ENCODE measurements at places on chromosomes 13 and 19.

- no peak for DNase-seq
Observed at GRCh38 chr13:80862456-80862855, 521.5 kb upstream of the SPRY2 start.

GRCh38 chr13:23365652-23366051 lies 67.8 kb downstream of the SACS start:
- no peak for DNase-seq

- no peak for DNase-seq
Observed at GRCh38 chr19:335486-336066, 9.0 kb downstream of the MIER2 start.

GRCh38 chr13:41858780-41859179 lies 102.1 kb downstream of the VWA8 start:
- DNase-seq: no peak

DNA sequence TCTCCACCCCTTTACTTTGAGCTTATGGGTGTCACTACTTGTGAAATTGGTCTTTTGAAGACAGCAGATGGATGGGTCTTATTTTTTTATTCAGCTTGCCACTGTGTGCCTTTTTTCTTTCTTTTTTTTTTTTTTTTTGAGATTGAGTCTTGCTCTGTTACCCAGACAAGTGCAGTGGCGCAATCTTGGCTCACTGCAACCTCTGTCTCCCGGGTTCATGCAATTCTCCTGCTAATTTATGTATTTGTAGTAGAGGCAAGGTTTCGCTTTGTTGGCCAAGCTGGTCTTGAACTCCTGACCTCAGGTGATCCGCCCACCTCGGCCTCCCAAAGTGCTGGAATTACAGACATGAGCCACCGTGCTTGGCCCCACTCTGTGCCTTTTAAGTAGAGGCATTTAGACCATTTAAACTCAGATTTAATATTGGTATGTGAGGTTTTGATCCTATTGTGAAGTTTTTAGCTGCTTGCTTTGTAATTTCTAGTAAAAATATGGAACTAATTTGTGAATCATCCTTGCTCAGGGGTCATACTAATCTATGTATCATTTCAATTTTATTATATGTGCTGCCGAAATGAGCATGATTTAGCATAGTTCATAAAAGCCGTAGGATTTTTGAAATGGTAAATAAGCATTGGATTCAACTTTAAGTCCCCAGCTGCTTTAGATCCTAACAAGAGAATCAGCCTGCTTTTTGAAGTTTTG lies 584.5 kb downstream of the SLITRK1 start:
- peak; percentile 41 for DNase-seq

- DNase-seq: no peak
Observed at GRCh38 chr13:71399631-71400215, 467.3 kb downstream of the DACH1 start.

GRCh38 chr19:39342647-39343305 lies 555 bp downstream of the SAMD4B start:
- DNase-seq: no peak

GRCh38 chr13:110250258-110250891 lies 56.6 kb downstream of the COL4A1 start:
- no peak for DNase-seq

GRCh38 chr13:91100944-91101343 lies 246.5 kb upstream of the MIR17HG start:
- DNase-seq: no peak

- DNase-seq: no peak
Observed at GRCh38 chr13:31043957-31044356, 111.5 kb downstream of the TEX26 start.

DNA sequence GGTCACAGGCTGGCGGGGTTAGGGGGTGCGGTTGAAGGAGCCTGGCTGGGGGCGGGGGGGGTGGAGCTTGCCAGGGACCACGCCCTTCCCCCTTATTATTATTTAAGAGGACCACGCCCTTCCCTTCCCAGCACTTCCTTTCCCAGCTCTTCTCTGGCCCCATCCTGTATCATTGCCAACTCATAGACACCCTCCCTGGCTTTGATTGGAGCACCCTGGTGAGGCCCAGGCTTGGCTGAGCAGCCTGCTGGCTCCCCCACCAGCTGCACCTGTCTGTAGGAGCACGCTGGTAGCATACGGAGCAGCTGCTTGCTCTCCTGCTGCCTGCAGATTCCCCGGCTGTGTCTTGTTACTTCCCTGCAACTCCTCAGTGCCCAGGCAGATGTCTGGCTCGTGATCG lies 62.5 kb upstream of the PDX1 start:
- DNase-seq: no peak

- DNase-seq: no peak
Observed at GRCh38 chr13:101612735-101613134, 160.3 kb downstream of the ITGBL1 start.

- DNase-seq: no peak
Observed at GRCh38 chr13:50794226-50794625, 49.3 kb downstream of the DLEU7 start.

DNA sequence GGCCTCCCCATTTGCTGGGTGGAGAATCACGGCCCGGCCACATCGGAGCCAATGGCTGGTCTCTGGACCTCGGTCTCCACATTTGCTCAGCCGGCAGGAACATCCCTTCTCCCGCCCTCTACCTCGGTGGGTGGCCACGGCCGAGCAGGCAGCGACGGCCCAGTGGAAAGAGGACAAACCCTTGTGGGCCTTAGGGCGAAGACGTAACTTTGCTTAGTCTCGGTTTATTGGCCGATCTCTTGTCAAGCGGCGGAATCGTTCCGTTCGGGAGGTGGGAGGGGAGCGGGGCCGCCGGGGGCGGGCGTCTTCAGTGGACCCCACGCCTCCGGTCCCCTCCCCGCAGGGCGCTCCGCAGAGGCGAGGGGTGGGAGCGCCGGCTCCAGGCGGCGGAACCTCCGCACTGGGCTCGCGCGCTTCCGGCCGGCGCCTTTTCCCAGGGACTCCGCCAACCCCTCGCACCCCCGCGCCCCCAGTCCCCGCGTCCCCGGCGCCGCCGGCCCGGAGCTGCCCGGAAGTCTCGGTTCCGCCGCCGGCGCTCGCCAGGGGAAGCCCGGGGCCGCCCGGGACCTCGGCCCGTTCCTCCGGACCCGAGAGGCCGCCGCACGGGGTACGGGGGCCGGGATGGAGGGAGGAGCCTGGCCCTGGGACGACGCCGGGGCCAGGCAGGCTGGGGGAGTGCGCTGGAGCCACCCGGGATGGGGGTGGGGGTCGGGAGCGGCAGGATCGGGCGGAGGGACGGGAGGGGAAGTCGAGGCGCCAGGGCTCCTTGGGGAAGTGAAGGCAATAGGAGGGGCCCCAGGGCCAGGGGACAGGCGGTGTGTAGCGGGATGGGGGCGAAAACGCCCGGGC lies at the start of gene ZNF580:
TSS of gene ZNF580 (plus strand) at position 426 of the 849 bp plus-strand sequence. CDS start 1,507 bp downstream, outside the sequence.
- DNase-seq: no peak

GRCh38 chr13:25920931-25921330 lies 130.9 kb downstream of the SHISA2 start:
- no peak for DNase-seq

DNA sequence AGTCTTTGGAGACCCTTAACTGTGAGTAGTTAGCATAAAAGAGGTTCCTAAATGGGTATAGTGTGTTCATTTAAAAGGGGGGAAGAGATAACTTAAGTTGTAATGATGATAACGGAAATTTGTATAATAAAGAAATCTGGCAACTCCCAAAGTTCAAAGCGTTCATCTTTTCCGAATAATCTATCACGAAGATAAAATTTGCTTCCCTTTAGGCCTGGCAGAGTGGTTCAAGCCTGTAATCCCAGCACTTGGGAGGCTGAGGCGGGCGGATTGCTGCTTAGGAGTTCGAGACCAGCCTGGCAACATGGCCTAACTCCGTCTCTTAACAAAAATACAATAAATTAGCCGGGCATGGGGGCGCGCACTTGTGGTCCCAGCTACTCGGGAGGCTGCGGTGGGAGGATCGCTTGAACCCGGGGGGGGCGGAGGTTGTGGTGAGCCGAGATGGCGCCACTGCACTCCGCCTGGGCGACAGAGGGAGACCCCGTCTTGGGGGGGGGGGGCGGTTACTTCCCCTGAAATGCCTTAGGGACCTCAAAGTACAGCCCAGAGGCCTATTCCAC lies 934 bp downstream of the N4BP2L2 start:
- DNase-seq: no peak

DNA sequence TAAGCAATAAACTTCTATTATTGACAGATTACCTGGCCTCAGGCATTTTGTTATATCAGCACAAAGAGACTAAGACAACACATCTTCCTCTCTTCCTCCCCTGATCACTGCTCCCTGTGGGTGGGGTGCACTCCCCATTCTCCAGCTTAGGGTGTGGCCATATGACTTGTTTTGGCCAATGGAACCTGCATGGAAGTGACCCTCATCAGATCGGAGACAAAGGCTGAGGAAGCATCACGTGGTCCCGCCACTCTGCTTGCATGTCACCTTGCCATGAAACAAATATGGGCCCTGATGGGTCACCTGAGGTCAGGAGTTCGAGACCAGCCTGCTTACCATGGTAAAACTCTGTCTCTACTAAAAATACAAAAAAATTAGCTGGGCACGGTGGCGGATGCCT lies 13.7 kb upstream of the CCL25 start:
- DNase-seq: no peak

- DNase-seq: no peak
Observed at GRCh38 chr13:66273011-66273410, 957.1 kb downstream of the PCDH9 start.

DNA sequence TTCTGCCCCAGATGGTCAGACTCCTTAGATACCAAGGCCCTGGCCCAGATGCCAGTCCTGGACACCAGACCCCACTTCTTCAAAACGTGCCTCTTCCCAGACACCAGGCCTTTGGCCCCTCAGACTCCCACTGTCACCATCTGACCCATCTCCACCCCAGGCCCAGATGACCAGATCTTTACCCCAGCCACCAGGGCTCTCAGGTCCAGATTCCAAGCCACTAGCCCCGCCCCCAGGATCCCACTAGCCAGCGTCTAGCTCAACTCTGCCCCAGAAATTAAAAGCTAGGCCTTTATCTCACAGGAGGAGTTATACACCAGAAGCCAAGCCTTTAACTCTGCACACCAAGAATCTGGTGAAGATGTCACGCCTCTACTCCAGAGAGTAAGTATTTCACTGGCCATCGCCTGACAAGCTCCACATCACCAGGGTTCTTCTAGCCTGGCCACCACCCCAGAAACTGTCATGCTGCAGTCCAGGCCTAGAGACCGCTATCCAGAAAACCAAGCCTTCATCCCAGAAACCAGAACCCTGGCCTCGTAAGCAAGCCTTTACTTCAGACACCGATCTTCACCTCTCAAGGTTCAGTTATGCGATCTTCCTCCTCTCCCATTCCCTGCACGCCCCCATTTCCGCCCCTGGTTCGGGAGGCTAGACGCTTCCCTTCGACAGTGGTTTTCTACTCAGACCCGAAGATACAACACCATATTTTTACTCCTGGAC lies 595 bp downstream of the XAB2 start:
- DNase-seq: no peak

GRCh38 chr13:42553098-42554046 lies 20.6 kb upstream of the TNFSF11 start:
- no peak for DNase-seq

GRCh38 chr19:19458110-19458816 lies 52.8 kb downstream of the GATAD2A start:
- DNase-seq: no peak

- DNase-seq: no peak
Observed at GRCh38 chr19:17874758-17875135, 3.0 kb downstream of the SLC5A5 start.
